ENCODE measurements at places on chromosomes 4 and X. TPM values are rescaled to one million over a fixed set of nuclear protein-coding genes. Genes with fewer than 3 reads are reported as not detected.

GRCh38 chrX:121000589-121000988, 15.0 kb upstream of the CT47A1 start:
- no peak for DNase-seq
- no peaks in the 10 kb centered on the region for H3K36me3 ChIP-seq
- H3K4me1 ChIP-seq: no peaks in the 10 kb centered on the region
- no peak overlapping the region for H3K4me3 ChIP-seq

- no peaks in the 10 kb centered on the region for H3K36me3 ChIP-seq
- H3K4me1 ChIP-seq: no peaks in the 10 kb centered on the region
- DNase-seq: no peak
- no peaks in the 10 kb centered on the region for H3K27me3 ChIP-seq
- H3K27ac ChIP-seq: no peak overlapping the region
Observed at GRCh38 chr4:111454961-111455360, 690.3 kb upstream of the FAM241A start.

GRCh38 chr4:38452009-38452408, 212.0 kb upstream of the KLF3 start:
- H3K27me3 ChIP-seq: no peaks in the 10 kb centered on the region
- no peak for DNase-seq
- H3K36me3 ChIP-seq: no peaks in the 10 kb centered on the region
- H3K27ac ChIP-seq: no peak overlapping the region
- peaks cover 9% of the 10 kb centered on the region for H3K4me1 ChIP-seq

DNA sequence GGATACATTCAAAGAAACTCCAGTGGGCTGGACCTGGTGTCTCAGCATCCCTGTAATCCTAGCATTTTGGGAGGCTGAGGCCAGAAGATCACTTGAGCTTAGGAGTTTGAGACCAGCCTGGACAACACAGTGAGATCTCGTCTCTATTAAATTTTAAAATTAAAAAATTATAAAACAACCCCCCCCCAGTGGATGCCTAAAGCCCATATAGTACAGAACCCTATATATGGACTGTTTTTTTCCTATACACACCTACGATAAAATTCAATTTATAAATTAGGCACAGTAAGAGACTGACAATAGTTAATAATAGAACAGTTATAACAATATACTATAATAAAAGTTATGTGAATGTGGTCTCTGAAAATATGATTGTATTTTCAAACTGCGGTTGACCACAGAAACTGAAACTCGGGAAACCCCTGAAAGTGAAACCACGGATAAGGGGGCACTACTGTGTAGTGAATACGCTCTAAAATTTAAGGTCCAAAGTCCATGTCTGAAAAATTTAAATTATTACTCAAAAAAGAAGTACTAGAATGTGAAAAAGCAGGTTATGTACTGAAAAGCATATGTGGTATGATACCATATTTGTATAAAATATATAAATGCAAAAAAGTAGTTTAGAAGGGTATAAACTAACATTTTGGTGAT, 2.0 kb downstream of the SMIM14 start:
- H3K27me3 ChIP-seq: no peaks in the 10 kb centered on the region
- H3K36me3 ChIP-seq: no peaks in the 10 kb centered on the region
- no peak overlapping the region for H3K27ac ChIP-seq
- H3K4me3 ChIP-seq: peak overlapping the region; percentile 96
- peaks cover 25% of the 10 kb centered on the region for H3K4me1 ChIP-seq

DNA sequence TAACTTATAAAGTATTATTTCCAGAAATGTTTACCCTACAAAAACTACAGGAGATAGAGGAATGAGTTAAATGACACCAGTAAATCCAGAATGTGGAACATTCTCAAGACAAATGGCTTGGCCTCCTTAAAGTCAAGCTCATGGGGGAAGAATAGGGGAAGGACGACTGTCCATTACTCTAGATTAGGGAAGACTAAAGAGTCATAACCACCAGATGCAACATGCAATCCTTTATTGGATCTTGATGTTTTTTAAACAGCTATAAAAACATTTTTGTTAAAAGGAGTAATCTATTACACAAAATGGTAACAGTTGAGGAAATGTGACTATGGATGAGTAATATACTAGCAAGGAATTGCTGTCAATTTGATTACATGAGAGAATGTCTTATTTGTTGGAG, 11.1 kb downstream of the ACOT9 start:
- no peak for DNase-seq
- no peaks in the 10 kb centered on the region for H3K27me3 ChIP-seq
- no peak overlapping the region for H3K27ac ChIP-seq

- H3K27me3 ChIP-seq: no peaks in the 10 kb centered on the region
- DNase-seq: no peak
- H3K4me1 ChIP-seq: no peaks in the 10 kb centered on the region
- H3K36me3 ChIP-seq: peaks cover 96% of the 10 kb centered on the region
- H3K4me3 ChIP-seq: no peak overlapping the region
- no peak overlapping the region for H3K27ac ChIP-seq
Observed at GRCh38 chr4:2694691-2695090, 61.4 kb downstream of the TNIP2 start.

SLIT2 gene
- not detected for total RNA-seq

GRCh38 chr4:182975806-182976205, 58.6 kb upstream of the DCTD start:
- no peak overlapping the region for H3K27ac ChIP-seq
- H3K4me1 ChIP-seq: no peaks in the 10 kb centered on the region
- H3K4me3 ChIP-seq: no peak overlapping the region
- no peaks in the 10 kb centered on the region for H3K36me3 ChIP-seq
- no peaks in the 10 kb centered on the region for H3K27me3 ChIP-seq
